ENCODE measurements at places on chromosomes 4 and X.

GRCh38 chr4:65102419-65102818 lies 567.9 kb downstream of the EPHA5 start:
- no peak for DNase-seq

DNA sequence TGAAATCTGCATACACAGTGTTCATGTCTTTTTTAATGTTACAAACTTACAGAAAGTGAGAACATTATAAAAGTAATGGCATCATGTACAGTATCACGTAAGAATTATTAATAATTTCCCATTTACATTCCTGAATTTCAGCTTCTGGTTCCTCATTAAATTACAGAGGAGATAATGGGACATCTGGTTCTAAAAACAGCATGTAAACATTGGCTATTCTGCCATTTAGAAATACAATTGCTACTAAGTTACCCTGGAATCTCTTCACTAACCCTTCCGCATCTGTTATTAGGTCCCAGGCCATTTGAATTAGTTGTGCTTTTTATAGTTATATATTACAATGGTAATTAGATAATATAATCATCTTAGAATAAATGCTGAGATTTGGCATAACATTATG lies 505.1 kb downstream of the FSTL5 start:
- DNase-seq, result no peak

DNA sequence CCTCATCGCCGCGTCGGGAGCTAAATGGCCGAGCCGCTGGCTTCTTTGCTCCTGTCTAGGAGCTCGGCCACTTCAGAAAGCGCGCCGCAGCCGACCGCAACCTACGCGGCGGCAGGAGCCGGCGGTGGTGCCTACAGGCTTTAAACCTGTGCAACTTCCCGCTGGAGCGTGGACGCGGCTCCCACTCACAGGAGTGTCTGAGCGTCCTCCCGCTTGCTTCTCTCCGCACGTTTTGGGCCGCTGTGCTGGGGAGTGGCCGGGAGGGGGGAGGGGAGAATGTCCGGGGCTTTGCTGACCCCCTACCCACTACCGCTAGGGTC lies 1.0 kb downstream of the NHSL2 start:
- no peak for DNase-seq

- DNase-seq, result no peak
Measured at GRCh38 chr4:38728631-38729141, 54.1 kb downstream of the TLR10 start.

DNA sequence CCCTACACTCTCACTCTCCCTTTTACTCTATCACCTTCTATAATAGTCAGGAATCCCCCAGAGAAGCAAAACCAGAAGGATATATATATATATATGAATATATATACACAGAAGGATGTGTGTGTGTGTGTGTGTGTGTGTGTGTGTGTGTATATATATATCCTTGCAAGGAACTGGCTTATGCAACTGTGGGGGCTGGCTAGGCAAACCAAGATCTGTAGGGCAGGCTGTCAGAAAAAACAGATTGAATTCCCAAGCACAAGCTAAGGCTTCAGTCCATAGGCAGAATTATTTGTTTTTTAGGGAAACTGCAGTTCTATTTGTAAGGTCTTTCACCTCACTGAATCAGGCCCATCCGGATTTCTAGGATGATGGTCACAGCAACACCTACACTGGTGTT lies 13.0 kb upstream of the KLHL2 start:
- DNase-seq, result no peak

DNA sequence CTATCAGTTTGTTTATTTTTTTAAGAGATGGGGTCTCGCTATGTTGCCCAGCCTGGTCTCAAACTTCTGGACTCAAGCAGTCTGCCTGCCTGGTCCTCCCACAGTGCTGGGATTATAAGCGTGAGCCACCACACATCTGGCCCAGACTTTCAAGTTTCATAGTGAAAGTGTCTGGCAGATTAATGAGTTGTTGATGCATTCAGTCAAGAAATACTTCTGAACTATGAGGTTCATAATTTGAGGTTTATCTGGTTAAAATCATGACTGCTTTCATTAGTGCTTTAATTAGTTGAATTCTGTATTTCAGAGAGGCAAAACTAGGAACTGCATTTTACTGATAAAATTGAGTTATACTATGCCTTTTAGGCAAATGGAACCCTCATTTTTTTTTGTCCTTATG lies 638.6 kb downstream of the RPA4 start:
- DNase-seq, result no peak

DNA sequence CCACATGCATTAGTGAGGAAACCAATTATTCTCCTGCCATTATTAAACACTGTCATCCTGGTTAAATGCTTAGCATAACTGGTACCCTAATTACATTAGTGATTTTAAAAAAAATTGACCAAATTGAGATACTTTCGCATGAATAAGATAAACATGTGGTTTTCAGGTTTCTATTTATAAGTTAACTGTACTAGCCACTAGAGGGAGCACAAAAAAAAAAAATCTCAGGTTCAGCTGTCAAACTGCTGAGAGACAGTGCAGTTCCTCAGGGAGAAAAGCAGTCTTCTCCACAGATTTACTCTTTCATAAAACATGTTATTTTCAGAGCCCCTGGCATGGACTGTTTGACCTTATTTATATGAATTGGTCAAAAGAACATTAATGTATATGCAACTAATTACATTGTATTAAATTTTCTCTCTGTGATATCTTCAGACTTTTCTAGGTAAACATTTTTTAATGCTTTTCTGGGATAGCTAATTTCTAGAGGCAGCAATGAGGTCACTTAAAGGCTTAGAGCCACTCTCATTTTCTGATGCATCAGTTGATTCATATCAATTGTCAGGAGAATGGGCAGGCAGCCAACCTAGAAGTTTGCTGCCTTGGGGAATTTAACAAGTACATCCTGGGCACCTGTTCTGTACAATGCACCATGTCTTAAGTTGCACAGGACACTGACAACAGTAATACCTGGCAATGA lies 167.5 kb downstream of the CDS1 start:
- DNase-seq, result peak; percentile 56

- no peak for DNase-seq
Measured at GRCh38 chrX:129678614-129679195, 23.9 kb upstream of the APLN start.

Data from HEK293T (cell line).